Natural killer cell (primary cell): ENCODE measurements at places on chromosomes 4 and X. TPM values are rescaled to one million over a fixed set of nuclear protein-coding genes. Genes with fewer than 3 reads are reported as not detected.
A peak's percentile ranks its signal among the peaks of the same experiment; 100 is the strongest.

DNA sequence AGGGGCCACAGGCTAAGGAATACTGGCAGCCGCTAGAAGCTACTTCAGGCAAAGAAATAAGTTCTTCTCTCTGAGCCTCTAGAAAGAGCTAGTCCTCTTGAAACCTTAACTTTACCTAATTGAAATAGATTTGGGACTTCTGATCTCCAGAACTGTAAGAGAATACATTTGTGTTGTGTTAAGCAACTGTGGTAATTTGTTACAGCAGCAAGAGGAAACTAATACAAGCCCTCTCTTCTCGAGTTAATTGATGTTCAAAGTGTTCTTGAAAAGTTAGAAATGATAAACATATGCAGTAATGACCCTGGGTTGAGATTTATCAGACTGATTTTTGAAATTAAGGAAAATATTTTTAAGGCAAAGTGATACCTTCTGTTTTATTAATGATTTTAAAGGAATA, 172.8 kb downstream of the ANTXR2 start:
- no peak for DNase-seq
- H3K4me1 ChIP-seq: no peaks in the 10 kb centered on the region
- no peaks in the 10 kb centered on the region for H3K36me3 ChIP-seq

DNA sequence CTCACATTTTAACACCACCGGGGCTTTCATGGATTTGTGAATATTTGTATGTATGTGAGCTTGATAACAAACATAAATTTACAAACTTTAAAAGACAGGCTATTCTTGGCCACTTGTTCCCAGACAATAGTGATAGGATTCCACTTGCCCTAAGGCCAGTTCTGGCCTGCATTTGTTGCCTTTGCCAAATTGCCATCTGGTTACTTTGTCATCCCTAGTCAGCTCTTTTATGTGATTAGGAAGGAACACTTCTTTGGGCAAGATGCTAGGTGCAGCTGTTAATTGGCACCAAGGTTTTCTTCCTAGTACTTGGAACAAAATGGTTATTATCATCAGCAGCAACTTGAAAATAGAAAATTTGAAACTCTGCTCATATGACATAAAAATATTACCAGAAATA, 63.3 kb downstream of the CCSER1 start:
- no peaks in the 10 kb centered on the region for H3K36me3 ChIP-seq
- DNase-seq: no peak
- no peak overlapping the region for H3K27ac ChIP-seq
- no peaks in the 10 kb centered on the region for H3K4me1 ChIP-seq

- H3K4me3 ChIP-seq: no peak overlapping the region
- H3K4me1 ChIP-seq: no peaks in the 10 kb centered on the region
- DNase-seq: no peak
- no peaks in the 10 kb centered on the region for H3K27me3 ChIP-seq
- no peak overlapping the region for H3K27ac ChIP-seq
Measured at GRCh38 chr4:126123611-126124325, 809.0 kb downstream of the FAT4 start.

DNA sequence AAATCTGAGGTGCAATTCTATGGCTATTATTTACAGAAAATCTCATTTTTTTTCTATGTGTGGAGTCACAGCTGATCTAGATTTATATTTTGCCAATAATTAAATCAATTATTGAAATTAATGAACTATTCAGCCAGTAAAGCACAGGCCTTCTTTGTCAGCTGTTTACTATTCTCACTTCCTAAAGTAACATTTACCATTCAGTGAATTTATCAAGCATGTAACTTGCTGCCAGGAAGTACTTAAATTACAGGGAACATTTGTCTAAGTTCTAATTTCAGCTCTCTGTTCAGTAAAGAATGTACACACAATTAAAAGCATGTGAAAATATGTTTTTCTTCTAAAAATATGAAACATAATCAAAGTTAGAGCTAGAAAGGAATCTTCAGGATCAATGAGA, 79.3 kb downstream of the DTHD1 start:
- H3K4me3 ChIP-seq: no peak overlapping the region
- no peak overlapping the region for H3K27ac ChIP-seq
- no peak for DNase-seq
- H3K27me3 ChIP-seq: no peaks in the 10 kb centered on the region
- H3K36me3 ChIP-seq: no peaks in the 10 kb centered on the region

Gene CENPVL1
- total RNA-seq: not detected

- H3K4me3 ChIP-seq: no peak overlapping the region
- DNase-seq: peak; percentile 29
- peak overlapping the region; percentile 90 for H3K27ac ChIP-seq
- no peaks in the 10 kb centered on the region for H3K36me3 ChIP-seq
- H3K27me3 ChIP-seq: no peaks in the 10 kb centered on the region
- peaks cover 46% of the 10 kb centered on the region for H3K4me1 ChIP-seq
Measured at GRCh38 chrX:53716328-53717088, 30.0 kb upstream of the HUWE1 start.

Gene SPANXC
- not detected for total RNA-seq

DNA sequence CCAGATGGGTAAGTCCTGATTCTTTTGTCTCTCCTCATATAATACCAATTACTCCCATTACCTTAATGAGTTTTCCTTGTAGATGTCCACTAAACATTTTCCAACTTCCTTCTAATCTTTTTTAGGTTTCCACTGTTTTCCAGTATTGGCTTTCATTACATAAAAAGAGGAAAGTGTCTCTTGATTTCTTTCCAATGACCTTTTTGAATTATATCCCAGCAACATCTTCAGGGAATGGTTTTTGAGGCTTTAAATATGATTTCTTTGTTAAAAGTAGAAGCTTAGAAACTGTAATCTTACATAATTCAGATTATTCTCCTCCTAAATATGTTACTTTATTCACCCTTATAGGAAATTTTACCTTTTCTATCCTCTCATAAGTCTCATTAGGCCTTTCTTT, 135.0 kb downstream of the AWAT2 start:
- no peak overlapping the region for H3K27ac ChIP-seq
- no peaks in the 10 kb centered on the region for H3K4me1 ChIP-seq
- H3K36me3 ChIP-seq: no peaks in the 10 kb centered on the region
- H3K27me3 ChIP-seq: no peaks in the 10 kb centered on the region
- H3K4me3 ChIP-seq: no peak overlapping the region
- DNase-seq: no peak

Gene PLAC8
- 821 TPM for total RNA-seq

DNA sequence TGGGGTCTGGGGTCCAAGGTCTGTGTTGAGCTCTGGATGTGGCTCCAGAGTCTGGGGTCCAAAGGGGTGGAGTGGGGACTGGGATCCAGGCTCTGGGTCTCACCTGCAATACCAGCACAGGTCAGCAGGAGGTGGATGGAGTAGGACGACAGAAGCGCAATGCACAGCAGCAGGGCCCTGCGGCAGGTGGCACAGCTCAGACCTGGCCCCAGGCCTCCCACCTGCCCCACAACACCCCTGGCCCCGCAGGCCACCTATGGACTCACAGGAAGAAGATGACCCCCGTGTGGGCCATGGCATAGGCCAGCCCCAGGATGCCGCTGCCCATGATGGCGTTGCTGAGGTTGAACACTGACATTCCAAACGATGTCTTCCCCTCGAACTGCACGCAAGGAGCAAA, 3.4 kb downstream of the SLC38A5 start:
- peaks cover 25% of the 10 kb centered on the region for H3K4me1 ChIP-seq
- no peak overlapping the region for H3K4me3 ChIP-seq
- H3K27ac ChIP-seq: no peak overlapping the region
- no peaks in the 10 kb centered on the region for H3K27me3 ChIP-seq

- no peaks in the 10 kb centered on the region for H3K36me3 ChIP-seq
- peaks cover 59% of the 10 kb centered on the region for H3K4me1 ChIP-seq
- H3K4me3 ChIP-seq: no peak overlapping the region
- DNase-seq: no peak
- peaks cover 74% of the 10 kb centered on the region for H3K27me3 ChIP-seq
- no peak overlapping the region for H3K27ac ChIP-seq
Measured at GRCh38 chr4:4862071-4862551, 2.6 kb downstream of the MSX1 start.

Gene TCEAL6
- not detected for total RNA-seq

DNA sequence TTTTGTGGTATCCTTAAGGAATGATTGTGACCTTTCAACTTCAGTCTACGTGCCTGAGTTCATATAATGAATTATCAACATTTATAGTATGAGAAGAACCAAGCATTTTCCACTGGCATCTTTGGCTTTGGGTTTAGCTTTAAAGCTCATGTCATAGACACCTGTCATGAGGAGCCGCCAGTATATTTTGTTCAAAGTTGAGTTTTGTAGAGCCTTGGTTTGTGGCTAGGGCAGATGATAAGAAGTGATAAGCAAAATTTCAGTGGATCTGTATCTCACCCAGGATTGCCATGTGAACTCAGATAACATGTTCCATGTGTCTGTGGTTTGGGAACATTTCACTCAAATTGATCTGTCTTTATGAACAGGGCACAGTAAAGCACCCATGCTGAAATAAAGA, 873.2 kb downstream of the STPG2 start:
- H3K4me1 ChIP-seq: no peaks in the 10 kb centered on the region
- DNase-seq: no peak
- no peaks in the 10 kb centered on the region for H3K27me3 ChIP-seq
- no peak overlapping the region for H3K27ac ChIP-seq

Gene SPON2
- total RNA-seq: 1,124 TPM

- no peak overlapping the region for H3K27ac ChIP-seq
- DNase-seq: no peak
- no peaks in the 10 kb centered on the region for H3K4me1 ChIP-seq
Measured at GRCh38 chrX:17247144-17247543, 127.9 kb upstream of the NHS start.

Gene VCX
- total RNA-seq: not detected

DNA sequence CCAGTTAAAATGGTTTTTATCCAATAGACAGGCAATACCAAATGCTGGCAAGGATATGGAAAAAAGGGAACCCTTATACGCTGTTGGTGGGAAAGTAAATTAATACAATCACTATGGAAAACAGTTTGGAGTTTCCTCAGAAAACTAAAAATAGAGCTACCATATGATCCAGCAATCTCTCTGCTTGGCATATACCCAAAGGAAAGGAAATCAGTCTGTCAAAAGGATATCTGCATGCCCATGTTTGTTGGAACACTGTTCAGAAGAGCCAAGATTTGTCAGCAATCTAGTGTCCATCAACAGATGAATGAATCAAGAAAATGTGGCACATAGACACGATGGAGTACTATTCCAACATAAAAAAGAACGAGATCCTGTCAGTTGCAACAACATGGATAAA, 91.0 kb upstream of the SH3RF1 start:
- no peaks in the 10 kb centered on the region for H3K27me3 ChIP-seq
- H3K27ac ChIP-seq: no peak overlapping the region

Gene MAGEA4
- not detected for total RNA-seq

- no peak overlapping the region for H3K4me3 ChIP-seq
- no peak overlapping the region for H3K27ac ChIP-seq
- no peaks in the 10 kb centered on the region for H3K27me3 ChIP-seq
- peaks cover 34% of the 10 kb centered on the region for H3K36me3 ChIP-seq
Measured at GRCh38 chr4:83046693-83047473, 11.9 kb downstream of the COPS4 start.

DNA sequence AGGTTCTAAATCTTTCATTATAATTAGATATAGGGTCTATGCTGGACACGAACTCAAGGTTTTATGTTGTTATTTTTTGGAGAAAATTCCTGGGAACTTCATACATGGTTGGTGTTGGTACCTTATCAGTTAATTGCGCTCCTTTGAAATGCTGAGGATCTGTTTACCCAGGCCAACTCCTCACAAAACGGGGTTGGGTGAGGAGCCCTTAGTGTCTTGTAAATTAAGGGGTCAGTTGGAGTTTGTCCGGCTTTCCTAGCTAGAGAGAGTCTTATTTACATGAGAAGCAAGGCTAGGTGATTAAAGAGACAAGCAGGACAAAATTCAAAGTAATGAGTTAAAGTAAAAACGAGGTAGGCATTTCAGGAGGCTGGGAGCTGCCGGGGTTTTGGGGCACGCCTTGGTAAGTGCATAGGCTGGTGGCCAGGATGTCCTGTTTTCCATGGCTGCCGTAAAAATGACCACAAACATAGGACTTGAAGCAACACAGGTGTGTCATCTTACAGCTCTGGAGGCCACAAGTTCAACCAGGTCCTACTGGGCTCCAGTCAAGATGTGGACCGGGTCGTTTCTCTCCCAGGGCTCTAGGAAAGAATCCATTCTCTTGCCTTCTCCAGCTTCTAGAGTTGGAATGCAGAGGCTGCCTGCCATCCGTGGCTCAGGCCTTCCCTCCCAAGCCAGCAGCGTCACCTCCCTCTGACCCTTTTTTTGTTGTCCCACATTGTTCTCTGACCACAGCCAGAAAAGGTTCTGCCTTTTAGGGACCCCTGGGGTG, 19.8 kb downstream of the PSAPL1 start:
- no peak for DNase-seq
- H3K36me3 ChIP-seq: no peaks in the 10 kb centered on the region
- peaks cover 6% of the 10 kb centered on the region for H3K27me3 ChIP-seq

DNA sequence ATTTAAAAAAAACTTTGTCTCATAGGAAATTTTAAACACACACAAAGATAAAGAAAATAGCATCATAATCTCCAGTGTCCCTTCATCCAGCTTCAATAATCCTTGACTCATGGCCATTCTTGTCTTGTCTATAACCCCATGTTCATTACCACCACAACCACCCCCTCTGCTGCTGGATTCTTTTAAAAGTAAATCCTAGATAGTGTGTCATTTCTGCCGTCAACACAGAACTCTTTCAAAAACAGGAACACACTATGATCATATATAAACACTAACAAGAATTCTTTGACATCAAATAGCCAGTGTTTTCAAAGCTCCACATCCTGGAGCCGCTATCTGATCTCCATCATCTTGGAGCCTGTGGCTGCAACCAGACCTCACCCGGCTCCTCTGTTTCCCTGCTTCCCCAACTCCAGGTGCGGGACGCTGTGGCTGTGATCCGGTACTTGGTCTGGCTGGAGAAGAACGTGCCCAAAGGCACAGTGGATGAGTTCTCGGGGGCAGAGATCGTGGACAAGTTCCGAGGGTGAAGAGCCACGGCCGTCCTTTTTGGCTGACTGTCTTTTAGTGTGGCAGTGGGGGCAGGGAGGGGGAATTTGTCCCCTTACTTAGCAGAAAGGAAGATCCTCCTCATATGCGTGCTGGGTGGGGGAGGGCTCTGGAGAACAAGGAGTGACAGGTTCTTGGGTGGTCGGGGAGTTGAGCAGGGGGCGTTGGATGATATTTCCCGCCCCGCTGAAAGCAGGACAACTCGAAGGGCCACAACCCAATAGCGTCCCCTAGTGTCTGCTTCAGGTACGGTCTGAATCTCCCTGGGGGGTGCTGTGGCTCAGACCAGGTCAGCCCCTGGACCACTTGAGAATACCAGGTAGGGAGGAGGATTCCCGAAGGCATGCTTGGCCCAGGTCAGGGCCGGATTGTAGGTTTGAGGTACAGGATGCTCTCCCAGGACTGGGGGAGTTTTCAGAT, 15.6 kb downstream of the XPNPEP2 start:
- no peak overlapping the region for H3K4me3 ChIP-seq
- no peaks in the 10 kb centered on the region for H3K27me3 ChIP-seq
- H3K36me3 ChIP-seq: no peaks in the 10 kb centered on the region
- peaks cover 66% of the 10 kb centered on the region for H3K4me1 ChIP-seq
- H3K27ac ChIP-seq: peak overlapping the region; percentile 35
- peak; percentile 23 for DNase-seq

Gene HSPA4L
- total RNA-seq: not detected

Gene SEC31A
- total RNA-seq: 176 TPM

GRCh38 chrX:1649621-1650020, 34.8 kb downstream of the ASMT start:
- no peak overlapping the region for H3K27ac ChIP-seq
- H3K4me1 ChIP-seq: peaks cover 5% of the 10 kb centered on the region
- no peaks in the 10 kb centered on the region for H3K27me3 ChIP-seq
- no peak overlapping the region for H3K4me3 ChIP-seq
